ENCODE measurements at places on chromosomes 7 and 10. TPM values are rescaled to one million over a fixed set of nuclear protein-coding genes. Genes with fewer than 3 reads are reported as not detected.
A peak's percentile ranks its signal among the peaks of the same experiment; 100 is the strongest.

Gene ZNF467
- total RNA-seq: 1.0 TPM

DNA sequence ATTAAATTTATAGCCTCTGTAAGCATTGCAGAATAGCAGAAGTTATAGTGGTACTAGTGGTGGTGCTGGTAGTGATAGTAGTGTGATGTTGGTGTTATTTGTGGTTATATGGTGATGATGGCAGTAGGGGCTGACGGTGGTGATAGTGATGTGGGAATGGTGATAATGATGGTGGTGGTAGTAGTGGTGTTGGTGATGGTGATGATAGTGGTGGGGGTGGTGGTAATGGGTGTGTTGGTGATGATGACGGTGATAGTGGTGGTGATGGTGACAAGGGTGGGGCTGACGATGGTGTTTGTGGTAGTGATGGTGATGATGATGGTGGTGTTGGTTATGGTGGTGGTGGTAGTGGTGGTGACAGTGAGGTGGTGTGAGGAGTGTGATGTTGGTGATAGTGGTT lies 54.4 kb upstream of the MGAM2 start:
- DNase-seq: no peak

GRCh38 chr10:100876585-100877460 lies 35.9 kb upstream of the SLF2 start:
- DNase-seq: no peak

Gene NODAL
- total RNA-seq: not detected

- DNase-seq: peak; percentile 82
These were observed 211.6 kb downstream of the PHF14 start for GRCh38 chr7:11185179-11185815.

Gene VOPP1
- total RNA-seq: 44.9 TPM

DNA sequence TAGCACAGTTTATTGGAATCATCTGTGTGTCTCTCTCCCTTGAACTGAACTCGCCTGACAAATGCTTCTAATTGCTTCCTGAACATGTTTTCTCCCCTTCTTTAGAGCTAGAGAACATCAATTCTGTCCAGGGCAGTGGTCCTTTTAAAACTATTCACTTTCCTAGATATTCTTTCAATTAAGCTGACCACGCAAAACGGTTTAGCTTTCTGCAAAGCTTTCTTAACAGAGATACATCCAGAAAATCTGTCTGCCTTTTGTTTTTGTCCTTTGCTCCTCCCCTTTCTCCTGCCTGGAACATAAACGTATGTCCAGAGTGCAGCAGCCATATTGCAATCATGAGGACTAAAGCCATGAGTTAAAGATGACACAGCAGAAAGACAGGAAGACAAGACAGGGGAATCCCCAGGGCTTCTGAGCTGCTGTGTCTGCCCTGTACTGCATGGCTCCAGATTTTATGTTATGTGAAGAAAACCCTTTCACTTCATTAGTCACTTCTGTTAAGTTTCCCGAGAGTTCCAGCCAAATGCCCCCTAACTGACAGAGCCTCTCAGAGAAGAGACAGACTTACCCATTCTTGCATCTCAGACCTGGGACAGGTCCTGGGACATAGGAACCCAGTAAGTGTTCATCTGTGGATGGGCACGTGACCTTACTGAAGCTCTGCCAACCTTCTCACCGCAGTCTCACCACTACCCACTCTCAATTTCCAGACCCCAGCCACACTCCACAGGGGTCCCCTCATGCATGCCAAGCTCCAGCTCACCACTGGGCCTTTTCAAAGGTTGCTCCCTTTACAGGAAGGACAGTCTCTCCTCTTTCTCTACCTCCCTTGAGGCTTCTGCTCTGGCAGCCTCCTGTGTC lies 35.0 kb upstream of the CPXM2 start:
- no peak for DNase-seq

Gene POLR2J2
- 1.5 TPM for total RNA-seq

DNA sequence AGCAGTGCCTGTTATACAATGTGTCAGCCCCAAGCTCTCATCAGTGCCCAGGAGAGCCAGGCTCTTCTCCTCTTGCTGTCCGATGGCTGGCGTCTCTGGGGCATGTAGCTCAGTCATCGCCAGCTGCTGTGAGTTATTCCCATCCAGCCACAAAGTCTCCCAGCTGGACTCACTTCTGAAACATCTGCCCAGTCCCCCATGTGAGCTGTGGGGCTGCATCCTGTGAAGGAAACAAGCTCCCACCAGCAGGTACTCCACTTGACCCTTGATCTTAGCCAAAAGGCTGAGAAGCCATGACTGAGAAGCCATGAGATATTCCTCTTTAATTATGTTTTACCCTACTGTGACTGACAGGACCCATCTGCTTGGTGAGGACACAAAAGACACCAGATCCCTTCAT lies 212.7 kb upstream of the IGFBP3 start:
- DNase-seq: no peak

Gene SORCS3
- not detected for total RNA-seq

- peak; percentile 79 for DNase-seq
These were observed at the start of the genes DCLRE1A and NHLRC2 for GRCh38 chr10:113854013-113854760. TSS of gene DCLRE1A (minus strand) at chr10:113854082. CDS start at chr10:113853182, 900 bp downstream. TSS of gene NHLRC2 (plus strand) at chr10:113854661. CDS start at chr10:113854873, 212 bp downstream.

Gene CYTH3
- total RNA-seq: 24.4 TPM

- DNase-seq: no peak
These were observed 81.4 kb downstream of the ADCY1 start for GRCh38 chr7:45655539-45655938.

Gene UCN3
- total RNA-seq: not detected

GRCh38 chr7:80026766-80027165 lies 107.9 kb upstream of the GNAI1 start:
- no peak for DNase-seq

GRCh38 chr10:119131512-119132240 lies 27.8 kb downstream of the DENND10 start:
- DNase-seq: no peak

DNA sequence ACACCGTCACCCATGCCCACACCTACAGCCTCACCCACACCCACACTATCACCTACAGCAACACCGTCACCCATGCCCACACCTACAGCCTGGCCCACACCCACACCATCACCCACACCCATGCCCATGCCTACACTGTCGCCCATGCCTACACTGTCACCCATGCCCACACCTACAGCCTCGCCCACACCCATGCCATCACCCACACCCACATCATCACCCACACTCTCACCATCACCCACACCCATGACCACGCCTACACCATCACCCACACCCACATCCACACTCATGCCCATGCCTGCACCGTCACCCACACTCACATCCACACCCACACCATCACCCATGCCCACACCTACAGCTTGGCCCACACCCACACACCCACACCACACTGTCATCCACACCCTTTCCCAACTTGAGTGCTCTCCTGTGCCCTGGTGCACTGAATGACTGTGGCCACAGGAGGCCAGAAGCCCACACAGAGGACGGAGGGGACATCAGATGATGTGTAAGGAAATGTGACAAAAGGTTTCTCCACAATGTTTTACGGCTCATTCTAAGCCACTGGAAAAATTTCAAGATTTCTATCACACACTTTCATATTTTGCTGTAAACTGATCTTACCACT lies 153.3 kb downstream of the WDR37 start:
- DNase-seq: no peak

- DNase-seq: no peak
These were observed 44.8 kb downstream of the SHTN1 start for GRCh38 chr10:116960066-116960776.

DNA sequence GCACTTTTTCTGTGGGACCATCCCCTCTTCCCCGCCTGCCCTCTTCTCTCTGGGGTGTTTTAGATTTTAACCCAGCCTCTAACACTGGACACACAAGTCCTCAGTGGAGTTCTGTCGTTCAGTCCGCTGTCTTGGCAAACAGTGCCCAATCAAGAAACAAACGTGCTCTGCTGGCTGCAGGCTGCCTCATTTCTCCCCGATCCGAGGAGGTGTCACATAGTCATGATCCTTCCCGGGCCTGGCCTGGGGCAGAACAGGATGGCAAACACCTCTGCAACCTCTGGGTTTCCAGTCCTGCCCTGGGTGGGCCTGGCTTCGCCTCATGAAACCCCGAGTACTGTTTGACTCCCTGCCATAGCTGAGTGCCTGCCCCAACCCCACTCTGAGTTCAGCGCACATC lies 110.9 kb upstream of the INSYN2A start:
- no peak for DNase-seq

DNA sequence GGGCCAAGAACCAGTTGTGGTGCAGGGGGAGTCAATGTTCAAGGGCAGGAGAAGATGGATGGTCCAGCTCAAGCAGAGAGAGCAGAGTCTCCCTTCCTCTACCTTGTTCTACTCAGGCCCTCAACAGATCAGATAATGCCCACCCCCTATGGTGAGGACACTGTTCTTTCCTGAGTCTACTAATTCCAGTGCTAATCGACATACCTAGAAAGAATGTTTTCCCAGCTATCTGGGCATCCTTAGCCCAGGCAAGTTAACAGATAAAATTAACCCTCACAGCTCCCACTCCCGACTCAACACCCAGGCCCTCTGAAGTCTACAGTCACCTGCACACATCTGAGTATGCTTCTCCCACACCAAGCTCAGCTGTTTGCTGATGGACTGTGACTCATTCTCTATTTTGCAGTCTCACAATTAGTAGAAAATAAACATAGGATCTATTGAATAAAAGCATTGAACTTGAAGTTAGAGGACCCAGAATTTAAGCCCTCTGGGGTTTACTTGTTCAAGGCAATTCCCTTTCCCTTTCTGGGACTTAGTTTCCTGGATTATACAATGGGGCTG lies 17.1 kb downstream of the COL13A1 start:
- DNase-seq: no peak

DNA sequence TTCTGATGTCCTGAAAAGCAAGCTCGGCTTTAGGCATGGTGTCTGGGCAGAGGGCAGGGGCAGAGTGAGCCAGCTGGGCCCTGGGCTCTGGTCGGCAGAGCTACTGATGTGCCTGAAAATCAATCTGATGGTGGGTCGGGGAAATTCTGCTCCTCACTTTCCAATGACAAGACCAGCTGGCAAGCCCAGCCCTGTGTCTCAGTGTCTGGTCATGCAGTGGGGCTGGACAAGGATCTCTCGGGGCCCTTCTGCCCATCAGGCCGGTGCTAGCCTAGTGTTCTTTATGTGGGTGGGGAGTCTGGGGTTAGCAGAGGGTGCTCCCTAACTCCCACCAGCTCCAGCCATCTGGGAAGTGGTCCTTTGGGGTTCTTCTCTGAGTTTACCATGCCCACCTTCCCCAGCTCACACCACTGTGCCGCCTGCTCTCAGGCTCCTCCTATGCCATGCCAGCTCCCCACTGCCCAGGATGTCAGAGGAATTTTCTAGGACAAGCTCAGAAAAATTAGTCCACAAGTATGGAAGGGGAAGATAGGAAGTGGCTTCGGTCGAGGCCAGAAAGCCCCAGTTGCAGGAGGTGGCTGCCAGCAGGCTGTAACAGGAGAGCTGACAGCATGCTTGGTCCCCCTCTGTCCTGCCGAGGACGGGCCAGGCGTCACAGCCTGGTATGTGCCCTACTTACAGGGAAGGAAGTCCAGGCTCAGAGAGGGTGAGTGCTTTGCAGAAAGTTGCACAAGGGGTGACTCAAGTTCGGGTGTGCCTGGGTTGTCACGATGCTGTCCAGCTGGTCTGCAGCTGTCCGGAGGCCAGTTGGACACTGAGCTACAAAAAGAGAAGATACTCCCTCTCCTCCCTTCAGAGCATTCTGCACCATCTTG lies 135.2 kb downstream of the ADCY1 start:
- DNase-seq: peak; percentile 66

Gene NSUN6
- total RNA-seq: 11.8 TPM

DNA sequence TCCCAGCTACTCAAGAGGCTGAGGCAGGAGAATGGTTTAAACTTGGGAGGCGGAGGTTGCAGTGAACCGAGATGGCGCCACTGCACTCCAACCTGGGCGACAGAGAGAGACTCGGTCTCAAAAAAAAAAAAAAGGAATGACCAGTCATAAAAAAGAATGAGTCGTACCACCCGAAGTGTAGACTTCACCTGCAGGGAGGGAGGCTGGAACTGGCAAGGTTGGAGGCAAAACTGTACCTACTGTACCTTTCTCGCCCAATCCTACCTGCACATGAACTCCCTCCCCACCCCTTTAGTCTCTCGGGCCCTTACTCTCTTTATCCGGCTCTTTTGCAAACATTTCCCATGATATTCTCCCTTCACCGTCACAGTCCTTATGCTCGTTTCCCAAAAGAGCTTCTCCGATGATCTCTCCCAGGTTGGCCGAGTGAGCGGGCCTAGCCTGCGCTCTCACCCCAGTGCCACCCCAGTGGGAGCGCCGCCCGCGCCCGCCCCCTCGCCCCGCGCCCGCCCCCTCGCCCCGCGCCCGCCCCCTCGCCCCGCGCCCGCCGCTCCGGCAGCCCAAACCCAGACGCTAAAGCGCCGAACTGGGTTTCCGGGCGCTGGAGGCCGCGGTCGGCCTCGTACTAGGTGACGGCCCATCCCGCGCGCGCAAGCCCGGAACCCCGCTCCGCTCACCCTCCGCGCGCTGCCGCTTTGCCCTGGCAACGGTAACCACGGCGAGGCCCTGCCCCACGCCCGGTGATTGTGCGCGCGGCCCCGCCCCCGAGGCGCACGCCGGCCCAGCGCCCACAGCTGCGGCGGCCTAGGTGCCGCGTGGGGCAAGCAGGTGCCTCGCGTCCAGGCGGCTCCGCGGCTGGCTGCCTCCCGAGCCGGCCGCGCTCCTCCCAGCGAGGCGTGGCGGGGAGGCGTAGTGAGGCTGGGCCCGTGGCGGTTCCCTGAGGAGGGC lies at the start of gene SMKR1:
TSS of gene SMKR1 (plus strand) at position 772 of the 948 bp plus-strand sequence. CDS start 294 bp downstream, outside the sequence.
- peak; percentile 51 for DNase-seq
